ENCODE measurements at places on chromosomes 7 and 10.
A peak's percentile ranks its signal among the peaks of the same experiment; 100 is the strongest.

DNA sequence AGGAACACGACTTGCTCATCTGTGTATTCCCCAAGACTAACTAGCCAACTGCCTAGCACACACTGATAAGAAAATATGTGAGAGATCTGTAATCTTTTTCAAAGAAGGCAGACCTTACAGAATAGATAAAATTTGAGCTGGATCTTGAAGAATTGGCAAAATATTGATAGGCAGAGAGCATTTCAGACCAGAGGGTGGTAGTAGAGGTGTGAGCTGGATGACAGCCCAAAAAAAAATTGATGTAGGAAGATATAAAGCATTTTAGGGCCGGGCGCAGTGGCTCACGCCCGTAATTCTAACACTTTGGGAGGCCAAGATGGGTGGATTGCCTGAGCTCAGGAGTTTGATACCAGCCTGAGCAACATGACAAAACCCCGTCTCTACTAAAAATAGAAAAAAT, 1.2 kb upstream of the ZNF746 start:
- DNase-seq, result no peak

DNA sequence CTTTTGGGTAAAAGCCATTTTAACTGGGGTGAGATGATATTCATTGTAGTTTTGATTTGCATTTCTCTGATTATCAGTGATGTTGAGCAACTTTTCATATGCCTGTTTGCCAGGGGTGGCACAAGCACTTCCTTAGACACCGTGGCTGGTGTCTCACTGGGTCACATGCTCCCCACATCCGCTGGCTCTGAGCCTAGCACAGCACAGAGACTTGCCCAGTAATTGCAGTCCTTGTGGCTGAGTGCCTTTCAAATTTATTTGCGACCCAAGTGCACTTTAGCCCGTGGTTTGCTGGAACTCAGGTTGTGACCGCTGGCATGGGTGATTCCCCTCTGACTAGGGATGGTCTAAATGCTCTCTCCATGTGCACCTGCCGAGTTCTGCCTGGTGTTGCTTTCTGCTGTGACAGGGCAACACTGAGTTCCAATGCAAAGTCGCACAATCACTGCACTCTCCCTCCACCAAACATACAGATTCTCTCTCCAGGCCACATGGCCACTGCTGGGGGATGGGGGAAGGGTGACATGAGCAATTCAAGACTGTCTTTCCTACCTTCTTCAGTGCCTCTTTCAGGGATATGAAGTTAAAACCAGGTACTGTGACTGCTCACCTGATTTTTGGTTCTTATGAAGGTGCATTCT, 66.5 kb downstream of the ZNF277 start:
- peak; percentile 63 for DNase-seq

DNA sequence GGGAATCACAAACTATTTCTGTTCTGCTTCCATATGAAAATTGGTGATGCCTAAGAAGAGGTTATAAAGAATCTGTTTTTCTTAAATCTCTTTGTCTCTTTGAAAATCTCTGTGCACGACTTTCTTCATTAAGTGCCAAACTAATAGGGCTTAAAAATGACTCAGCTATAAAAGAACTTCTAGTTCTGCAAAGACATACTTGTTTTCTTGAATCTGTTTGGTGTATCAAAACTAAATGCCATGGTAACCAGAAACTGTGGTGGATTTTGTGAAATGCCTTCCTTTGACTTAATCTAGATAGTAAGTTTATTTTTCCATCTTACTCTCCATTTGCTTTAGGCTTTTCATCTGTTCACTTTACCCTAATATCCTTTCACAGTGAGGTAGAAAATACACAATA, 417.8 kb downstream of the PARD3 start:
- no peak for DNase-seq

DNA sequence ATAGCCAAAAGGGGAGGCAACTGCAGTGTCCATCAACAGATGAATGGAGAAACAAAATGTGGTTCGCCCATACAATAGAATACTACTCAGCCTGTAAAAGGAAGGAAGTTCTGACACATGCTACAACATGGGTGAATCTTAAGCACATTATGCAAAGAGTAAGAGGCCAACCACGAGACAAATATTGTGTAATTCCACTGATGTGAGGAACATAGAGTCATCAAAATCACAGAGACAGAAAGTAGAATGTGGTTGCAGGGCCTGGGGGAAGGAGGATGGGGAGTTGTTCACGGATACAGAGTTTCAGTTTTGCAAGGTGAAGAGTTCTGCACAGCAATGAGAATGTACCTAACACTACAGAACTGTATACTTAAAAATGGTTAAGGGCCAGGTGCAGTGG, 13.7 kb upstream of the C10orf71 start:
- DNase-seq, result no peak
